ENCODE measurements at places on chromosomes 13 and 19.

DNA sequence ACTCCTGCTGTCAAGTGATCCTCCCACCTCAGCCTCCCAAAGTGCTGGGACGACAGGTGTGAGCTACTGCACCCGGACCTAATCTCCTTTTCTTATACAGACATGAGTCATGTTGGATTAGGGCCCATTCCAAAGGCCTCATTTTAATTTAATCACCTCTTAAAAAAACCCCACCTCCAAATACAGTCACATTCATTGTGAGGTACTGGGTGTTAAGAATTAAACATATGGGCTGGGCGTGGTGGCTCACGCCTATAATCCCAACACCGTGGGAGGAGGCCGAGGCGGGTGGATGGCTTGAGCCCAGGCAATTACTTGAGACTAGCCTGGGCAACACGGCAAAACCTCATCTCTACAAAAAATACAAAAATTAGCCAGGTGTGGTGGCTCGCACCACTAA is 46.6 kb downstream of the PIN1 start:
- DNase-seq = no peak

- no peak for DNase-seq
These were observed 167.2 kb upstream of the KLF12 start for GRCh38 chr13:74301258-74301935.

DNA sequence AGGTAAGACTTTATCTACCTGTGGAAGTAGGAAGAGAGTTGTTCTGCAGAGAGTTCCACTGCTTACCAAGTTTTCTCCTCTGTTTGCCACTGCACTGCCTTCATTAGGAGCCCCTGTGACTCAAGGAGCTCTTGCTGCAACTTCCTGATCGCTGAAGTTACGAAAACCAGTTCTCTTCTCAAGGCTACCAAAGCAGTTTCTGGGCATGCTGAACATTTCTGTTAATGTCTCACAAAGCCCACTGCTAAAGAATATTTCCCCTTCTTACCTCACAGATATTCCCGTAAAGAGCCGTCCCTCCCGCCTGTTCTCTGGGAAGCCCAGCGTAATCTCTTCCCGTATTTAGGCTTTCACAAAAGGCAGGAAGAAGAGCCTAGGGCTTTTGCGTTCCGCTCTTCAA is 82.6 kb upstream of the OXGR1 start:
- DNase-seq = no peak

DNA sequence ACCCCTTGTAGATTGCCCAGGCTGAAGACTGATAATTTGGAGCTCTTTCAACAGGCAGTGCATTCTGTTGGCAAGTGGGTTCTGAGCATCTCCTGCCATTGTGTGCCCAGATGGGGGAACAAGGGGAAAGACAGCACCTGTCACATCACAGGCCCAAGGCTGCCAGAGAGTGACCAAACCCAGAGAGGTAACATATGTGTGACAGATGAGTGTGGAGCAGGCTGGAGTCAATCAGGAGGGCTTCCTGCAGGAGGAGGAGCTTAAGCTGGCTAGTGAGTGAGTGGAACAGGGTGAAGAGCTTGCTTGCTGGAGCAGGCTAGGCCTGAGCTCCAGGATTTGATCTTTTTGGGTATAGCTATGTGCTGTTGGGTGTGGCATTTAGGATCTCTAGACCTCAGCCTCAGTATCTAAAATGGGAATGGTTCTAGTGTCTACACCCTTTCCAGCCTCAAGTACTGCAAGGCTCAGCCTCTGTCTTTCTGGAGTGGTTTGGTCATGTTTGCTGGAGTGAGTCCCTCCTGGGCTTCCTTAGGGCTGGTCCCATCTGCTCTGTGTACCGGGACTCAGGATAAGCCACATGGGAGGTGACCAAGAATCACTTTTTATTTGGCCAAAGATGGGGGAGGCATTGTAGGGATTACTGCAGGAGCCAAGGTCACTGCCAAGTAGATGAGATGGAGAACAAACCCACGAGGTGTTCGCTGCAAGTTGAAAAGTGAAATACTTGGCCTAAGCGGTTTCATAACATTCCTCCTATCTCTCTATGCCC is 152.4 kb upstream of the TSHZ3 start:
- no peak for DNase-seq

- DNase-seq = no peak
These were observed 50.2 kb downstream of the LRCH1 start for GRCh38 chr13:46603165-46603603.

DNA sequence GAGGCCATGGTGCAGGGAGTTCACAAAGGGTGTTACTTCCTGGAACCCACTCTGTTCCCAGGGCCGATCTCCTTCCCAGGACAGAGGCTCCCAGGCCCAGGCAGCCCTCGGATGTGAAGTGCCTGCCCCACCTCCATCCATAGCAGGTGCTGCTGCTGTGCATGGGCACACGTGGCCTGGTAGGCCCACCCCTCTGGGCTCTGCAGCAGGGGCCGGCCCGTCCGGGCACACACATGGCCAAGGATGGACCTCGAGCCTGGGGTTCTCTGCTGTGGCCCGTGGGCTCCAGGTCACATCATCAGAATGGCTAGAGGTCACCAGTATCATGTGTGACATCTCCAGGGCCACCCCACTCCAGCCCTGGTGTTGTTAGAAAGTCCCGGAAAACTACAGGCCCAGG is 71.8 kb downstream of the GADD45B start:
- DNase-seq = no peak

GRCh38 chr19:30552593-30552992 is 180.4 kb downstream of the ZNF536 start:
- DNase-seq = no peak

DNA sequence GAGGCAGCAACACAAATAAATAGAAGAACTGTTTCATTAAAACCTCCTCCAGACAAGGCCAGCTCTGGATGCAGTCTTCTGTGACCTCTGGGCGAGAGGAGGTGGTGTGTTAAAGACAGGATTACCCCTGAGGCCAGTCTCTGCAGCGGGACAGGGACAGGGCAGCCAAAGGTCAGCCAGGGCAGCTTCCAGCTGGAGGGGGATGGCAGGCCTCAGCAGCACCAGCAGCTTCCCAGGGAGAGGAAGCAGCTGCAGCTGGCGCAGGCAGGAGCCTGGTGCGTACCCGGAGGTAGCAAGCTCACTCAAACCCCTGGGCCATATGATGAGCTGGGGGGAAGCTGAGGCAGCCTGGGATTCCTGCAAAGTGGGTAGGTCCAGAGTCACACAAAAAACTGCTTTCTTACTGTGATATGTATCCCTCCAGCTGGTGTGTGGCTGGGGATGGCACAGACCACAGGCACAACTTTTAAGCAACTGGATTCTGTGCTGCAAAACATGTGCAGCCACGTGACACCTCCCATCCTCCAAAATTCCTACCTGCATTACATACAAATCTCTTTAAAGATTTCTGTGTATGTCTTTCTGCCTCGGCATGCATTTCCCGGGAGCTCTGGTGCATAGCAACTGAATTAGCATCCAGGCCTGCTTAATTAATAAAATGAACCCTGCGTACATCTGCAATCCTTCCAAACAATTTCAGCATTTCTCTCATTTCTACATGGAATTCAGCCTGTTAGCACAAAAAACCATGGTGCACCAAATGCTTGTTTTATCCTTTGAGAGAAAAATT is 238.3 kb upstream of the MAB21L1 start:
- DNase-seq = no peak

DNA sequence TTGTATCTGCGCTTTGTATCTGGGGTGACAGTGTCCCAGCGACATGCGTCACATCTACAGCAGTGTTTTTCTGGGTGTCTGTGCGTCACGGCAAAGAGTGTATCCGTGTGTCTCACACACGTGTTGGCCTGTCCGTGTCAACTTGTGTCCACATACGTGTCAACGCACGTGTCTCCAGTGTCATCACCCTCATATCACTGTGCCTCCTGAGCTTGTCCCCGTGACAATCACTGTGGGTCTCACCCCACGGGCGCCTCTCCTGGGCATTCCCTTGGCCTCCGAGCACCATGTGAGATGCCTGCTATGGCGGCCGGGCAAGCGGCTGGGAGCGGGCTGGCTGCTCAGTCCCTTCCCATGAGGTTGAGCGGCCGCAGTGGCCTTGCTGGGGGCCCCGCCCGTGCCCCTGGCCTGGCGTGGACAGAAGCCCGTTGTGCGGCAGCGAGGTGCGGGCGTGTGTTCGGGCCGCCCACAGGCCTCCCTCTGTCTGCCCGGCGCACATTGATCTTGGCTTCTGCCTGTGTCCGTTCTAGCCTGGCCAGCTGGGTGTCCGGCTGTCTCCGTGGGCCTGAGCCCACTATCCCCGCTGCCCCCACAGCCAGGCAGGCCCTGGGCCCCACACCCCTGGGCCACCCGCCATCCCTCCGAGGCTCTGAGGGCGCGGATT is 6.4 kb downstream of the NFIX start:
- no peak for DNase-seq

GRCh38 chr13:42832341-42833096 is 51.1 kb downstream of the FAM216B start:
- DNase-seq = no peak

Data from CD8-positive, alpha-beta memory T cell (primary cell).